ENCODE measurements at places on chromosomes 13 and 19.

- no peak for DNase-seq
Measured at GRCh38 chr13:98458431-98458830, 118.5 kb downstream of the STK24 start.

- no peak for DNase-seq
Measured at GRCh38 chr19:6790194-6791128, 18.0 kb downstream of the VAV1 start.

DNA sequence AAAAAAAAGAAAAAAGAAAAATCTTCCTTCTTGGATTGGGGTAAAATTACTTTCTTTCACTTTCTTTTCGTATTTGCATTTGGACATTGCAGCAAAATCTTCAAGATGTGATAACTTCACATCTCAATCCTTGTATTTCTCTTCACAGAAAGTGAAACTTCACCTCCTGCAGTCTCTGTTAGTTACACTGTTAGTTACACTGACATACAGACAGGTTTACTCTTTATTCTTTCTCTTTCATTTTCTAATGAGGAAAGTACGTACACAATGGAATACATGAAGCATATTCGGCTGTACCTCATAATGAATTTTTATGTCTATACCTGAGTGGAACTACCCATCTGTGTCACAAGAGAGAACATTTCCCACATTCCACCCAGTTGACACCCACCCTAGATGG lies 459.1 kb upstream of the GPC6 start:
- no peak for DNase-seq

- peak; percentile 43 for DNase-seq
Measured at GRCh38 chr13:98274921-98275487, 97.9 kb upstream of the RNF113B start.

- DNase-seq: no peak
Measured at GRCh38 chr19:33872445-33873320, 76.0 kb downstream of the KCTD15 start.

GRCh38 chr13:43220873-43221595 lies 197.6 kb downstream of the DNAJC15 start:
- no peak for DNase-seq

- no peak for DNase-seq
Measured at GRCh38 chr19:32708457-32708856, 11.1 kb upstream of the TDRD12 start.
